Stimulated activated CD4-positive, alpha-beta T cell treated with anti-CD3 and anti-CD28 coated beads, Interleukin-2, amount 100 ng/mL, for 24 hours (primary cell): ENCODE measurements at places on chromosomes 5 and 9.

DNA sequence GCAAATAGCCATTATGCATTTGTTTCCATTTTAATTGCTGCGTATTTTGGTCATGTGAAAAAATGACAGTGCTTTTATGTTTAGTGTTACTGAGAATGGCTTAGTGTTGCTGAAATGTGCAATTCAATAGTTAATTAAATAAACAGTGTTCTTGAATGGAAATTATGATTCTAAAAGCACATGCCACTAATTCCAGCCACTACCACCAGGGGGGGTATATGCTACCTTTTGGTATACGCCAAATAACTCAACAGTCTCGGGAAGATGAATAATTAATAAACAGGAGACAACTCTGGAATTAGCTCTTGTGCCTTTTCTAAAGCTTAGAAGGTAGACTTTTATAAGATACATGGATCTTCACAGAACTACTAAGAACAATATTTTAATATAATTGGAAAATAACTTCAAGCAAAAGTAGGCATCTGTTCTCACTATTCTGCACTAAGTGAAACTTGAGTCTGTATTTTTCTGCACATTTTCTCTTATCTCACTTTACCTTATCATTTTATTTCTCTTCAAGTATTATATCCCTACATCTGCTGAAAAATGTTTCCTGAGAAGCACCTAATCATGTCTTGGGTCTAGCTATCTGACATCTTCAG lies 83.5 kb upstream of the MINAR2 start:
- DNase-seq, result peak; percentile 37

DNA sequence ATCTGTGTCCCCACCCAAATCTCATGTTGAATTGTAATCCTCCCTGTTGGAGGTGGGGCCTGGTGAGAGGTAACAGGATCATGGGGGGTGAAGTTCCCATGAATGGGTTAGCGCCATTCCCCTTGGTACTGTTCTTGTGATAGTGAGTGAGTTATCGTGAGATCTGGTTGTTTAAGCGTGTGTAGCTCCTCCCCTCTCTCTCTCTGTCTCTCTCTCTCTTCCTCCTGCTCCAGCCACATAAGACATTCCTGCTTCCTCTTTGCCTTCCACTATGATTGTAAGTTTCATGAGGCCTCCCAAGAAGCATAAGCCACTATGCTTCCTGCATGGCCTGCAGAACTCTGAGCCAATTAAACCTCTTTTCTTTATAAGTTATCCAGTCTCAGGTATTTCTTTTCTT lies 28.8 kb downstream of the C5orf15 start:
- no peak for DNase-seq

- DNase-seq, result no peak
Measured at GRCh38 chr5:167853421-167853820, 438.0 kb upstream of the WWC1 start.

DNA sequence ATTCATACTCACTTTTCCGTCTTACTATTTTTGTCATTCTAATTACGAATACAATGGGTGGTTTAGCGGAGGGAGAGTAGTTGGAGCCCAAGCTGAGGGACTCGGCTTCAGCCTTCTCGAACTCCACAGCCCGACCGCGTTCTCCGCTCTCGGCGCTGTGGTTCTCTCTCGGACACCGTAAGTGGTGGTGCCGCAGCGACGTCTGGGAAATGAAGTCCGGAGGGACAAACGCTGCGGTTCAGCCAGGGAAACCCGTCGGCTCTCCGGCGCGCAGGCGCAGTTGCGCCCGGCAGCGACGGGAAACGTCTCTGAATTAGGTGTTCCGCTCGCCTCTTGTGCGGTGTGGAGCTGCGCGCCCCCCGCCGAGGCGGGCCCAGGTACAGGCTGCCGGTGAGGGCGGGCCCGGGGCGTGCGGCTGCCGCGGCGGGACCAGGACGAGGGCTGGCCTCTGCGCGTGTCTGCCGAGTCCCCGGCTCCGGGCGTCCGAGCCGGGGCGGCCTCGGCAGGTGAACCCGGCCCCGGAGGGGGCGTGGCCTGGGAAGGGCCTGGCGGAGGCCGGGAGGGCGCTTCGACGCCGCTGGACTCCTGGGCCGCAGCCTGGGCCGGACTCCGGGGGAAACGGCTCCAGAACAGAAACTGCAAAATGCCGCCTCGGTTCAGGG lies at the start of gene ZNF879:
Gene ZNF879 (plus strand): TSS at position 277 of the 662 bp plus-strand sequence. CDS start 1,201 bp downstream, outside the sequence.
- DNase-seq, result peak; percentile 92

GRCh38 chr5:175478384-175479124 lies at the start of gene SFXN1:
TSS of gene SFXN1 (plus strand) at chr5:175478560. CDS start at chr5:175492104, 13,544 bp downstream.
- DNase-seq, result peak; percentile 80

DNA sequence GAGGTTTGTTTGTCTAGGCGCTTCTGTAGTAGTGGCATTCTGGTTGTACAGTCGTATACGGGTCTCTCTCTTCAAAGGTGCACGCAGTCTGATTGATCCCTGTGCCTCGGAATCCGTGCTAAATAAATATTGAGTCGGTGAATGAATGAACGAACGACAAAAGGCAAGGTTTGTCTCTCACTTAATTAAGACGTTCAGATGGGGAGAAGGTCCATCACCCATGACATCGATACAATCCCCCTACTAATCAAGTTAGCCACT lies 500 bp upstream of the CREBRF start:
- DNase-seq, result no peak

GRCh38 chr5:138503487-138504270 lies 38.4 kb downstream of the EGR1 start:
- DNase-seq, result no peak

- DNase-seq, result no peak
Measured at GRCh38 chr5:130402906-130403305, 498.6 kb downstream of the CHSY3 start.

- no peak for DNase-seq
Measured at GRCh38 chr5:96569770-96570169, 92.4 kb upstream of the CAST start.

- DNase-seq, result peak; percentile 28
Measured at GRCh38 chr9:4741365-4742089, 525 bp upstream of the AK3 start.

GRCh38 chr5:154709368-154710305 lies 45.5 kb upstream of the LARP1 start:
- no peak for DNase-seq

GRCh38 chr5:107713228-107713627 lies 42.5 kb upstream of the EFNA5 start:
- no peak for DNase-seq
